ENCODE measurements at places on chromosomes 13 and 19. TPM values are rescaled to one million over a fixed set of nuclear protein-coding genes. Genes with fewer than 3 reads are reported as not detected.

DNA sequence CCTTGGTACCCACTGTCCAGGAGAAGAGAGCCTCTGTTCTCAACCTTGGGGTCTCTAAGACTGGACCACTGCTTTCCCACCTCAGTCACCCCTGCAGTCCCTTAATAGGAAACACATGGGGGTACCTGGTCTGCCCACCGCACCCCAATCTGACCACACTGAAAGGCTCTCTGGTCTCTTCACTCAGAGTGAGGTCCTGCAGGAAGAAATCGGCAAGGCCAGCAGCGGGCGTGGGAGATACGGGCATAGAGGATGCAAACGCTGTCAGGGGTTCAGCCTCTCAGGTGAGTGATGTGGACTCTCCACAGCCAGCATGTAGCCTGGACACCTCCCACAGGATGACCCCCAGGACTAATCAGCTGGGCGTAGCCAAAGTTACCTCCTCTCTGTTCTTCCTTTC is 3.5 kb downstream of the SIGLEC9 start:
- H3K27me3 ChIP-seq: no peaks in the 10 kb centered on the region
- no peak overlapping the region for H3K27ac ChIP-seq
- no peak overlapping the region for H3K4me3 ChIP-seq
- DNase-seq: peak; percentile 46
- H3K36me3 ChIP-seq: no peaks in the 10 kb centered on the region

The IRGC gene
- total RNA-seq: not detected

DNA sequence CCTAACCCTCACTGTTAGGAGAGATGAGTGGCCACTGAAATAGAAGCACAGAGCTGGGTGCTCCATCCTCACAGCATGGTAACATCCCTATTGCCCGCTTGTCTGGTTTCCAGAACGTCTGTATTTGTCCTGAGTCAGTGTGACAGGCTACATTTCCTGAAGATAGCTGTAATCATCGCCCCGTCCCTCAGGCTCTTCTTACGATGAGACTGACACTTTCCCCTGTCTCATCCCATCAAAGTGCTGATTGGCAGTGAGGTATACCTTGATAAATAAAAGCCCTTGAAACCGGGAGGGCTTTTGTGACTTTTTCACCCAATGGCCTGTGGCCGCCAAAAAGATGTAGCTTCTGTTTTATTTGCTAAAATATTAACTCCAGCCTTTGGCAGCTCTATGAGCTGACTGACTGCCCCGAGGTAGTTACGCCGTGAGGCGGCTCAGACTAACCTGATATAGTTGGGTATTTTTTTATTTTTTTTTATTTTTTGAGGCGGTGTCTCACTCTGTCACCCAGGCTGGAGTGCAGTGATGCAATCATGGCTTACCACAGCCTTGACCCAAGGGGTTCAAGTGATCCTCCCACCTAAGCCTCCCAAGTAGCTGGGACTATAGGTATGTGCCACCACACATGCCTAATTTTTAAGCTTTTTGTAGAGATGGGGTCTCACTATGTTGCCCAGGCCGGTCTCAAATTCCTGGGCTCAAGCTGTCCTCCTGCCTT is 5.7 kb upstream of the LRRC4B start:
- no peaks in the 10 kb centered on the region for H3K4me1 ChIP-seq
- H3K4me3 ChIP-seq: no peak overlapping the region
- H3K36me3 ChIP-seq: no peaks in the 10 kb centered on the region
- no peak overlapping the region for H3K27ac ChIP-seq
- peaks cover 8% of the 10 kb centered on the region for H3K27me3 ChIP-seq

The CAMSAP3 gene
- under 0.01 TPM for total RNA-seq

The BLOC1S3 gene
- total RNA-seq: 10.9 TPM

GRCh38 chr19:48720251-48720612 is 707 bp upstream of the MAMSTR start:
- peak overlapping the region; percentile 64 for H3K4me3 ChIP-seq
- no peak for DNase-seq
- no peaks in the 10 kb centered on the region for H3K36me3 ChIP-seq
- peak overlapping the region; percentile 88 for H3K27ac ChIP-seq
- peaks cover 28% of the 10 kb centered on the region for H3K4me1 ChIP-seq

- DNase-seq: peak; percentile 19
- no peak overlapping the region for H3K27ac ChIP-seq
- no peaks in the 10 kb centered on the region for H3K4me1 ChIP-seq
- no peaks in the 10 kb centered on the region for H3K36me3 ChIP-seq
- peaks cover 9% of the 10 kb centered on the region for H3K27me3 ChIP-seq
Measured at GRCh38 chr19:33673996-33674625, 52.4 kb downstream of the CHST8 start.

GRCh38 chr13:71610876-71611275 is 256.1 kb downstream of the DACH1 start:
- H3K36me3 ChIP-seq: no peaks in the 10 kb centered on the region
- no peaks in the 10 kb centered on the region for H3K27me3 ChIP-seq
- DNase-seq: no peak
- H3K27ac ChIP-seq: no peak overlapping the region
- no peak overlapping the region for H3K4me3 ChIP-seq
- no peaks in the 10 kb centered on the region for H3K4me1 ChIP-seq

The CGB5 gene
- total RNA-seq: not detected

DNA sequence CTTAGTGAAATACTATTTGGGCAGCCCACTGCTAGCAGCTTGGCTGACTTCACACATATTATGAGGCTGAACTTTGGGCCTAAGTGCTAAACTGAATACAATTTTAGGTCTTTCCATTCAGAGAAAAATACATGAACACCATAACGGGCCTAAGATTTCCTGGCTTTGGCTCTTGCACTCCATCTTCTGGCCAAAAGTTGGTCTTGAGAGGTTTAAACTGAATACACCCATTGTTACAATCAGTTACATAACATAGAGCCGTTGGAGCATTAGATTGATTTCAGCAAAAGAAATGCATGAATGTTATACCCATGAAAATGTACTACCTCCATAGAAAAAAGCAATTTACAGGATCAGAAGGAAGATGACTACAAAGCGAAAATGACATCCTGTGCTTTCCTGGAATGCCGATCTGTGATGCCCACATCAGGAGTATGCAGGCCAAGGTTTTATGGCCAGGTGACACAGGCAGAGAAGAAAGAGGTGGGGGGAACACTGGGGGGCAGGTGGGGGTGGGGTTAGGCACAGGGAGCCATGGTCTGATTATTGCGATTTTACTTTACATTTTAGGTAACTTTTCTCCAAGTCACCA is 11.1 kb upstream of the SHISA2 start:
- no peaks in the 10 kb centered on the region for H3K36me3 ChIP-seq
- H3K27ac ChIP-seq: no peak overlapping the region
- H3K4me1 ChIP-seq: no peaks in the 10 kb centered on the region

The IZUMO2 gene
- not detected for total RNA-seq

GRCh38 chr13:86051134-86052103 is 252.2 kb upstream of the SLITRK6 start:
- no peak for DNase-seq
- no peaks in the 10 kb centered on the region for H3K36me3 ChIP-seq
- no peaks in the 10 kb centered on the region for H3K27me3 ChIP-seq
- H3K27ac ChIP-seq: no peak overlapping the region
- no peak overlapping the region for H3K4me3 ChIP-seq

The ZFR2 gene
- 0.71 TPM for total RNA-seq

- H3K4me1 ChIP-seq: peaks cover 29% of the 10 kb centered on the region
- no peaks in the 10 kb centered on the region for H3K27me3 ChIP-seq
- DNase-seq: no peak
- peaks cover 4% of the 10 kb centered on the region for H3K36me3 ChIP-seq
- H3K4me3 ChIP-seq: no peak overlapping the region
- peak overlapping the region; percentile 6 for H3K27ac ChIP-seq
Measured at GRCh38 chr19:3508771-3509535, 2.8 kb downstream of the FZR1 start.

The CLDN10 gene
- total RNA-seq: not detected

The GRK1 gene
- total RNA-seq: 0.28 TPM

DNA sequence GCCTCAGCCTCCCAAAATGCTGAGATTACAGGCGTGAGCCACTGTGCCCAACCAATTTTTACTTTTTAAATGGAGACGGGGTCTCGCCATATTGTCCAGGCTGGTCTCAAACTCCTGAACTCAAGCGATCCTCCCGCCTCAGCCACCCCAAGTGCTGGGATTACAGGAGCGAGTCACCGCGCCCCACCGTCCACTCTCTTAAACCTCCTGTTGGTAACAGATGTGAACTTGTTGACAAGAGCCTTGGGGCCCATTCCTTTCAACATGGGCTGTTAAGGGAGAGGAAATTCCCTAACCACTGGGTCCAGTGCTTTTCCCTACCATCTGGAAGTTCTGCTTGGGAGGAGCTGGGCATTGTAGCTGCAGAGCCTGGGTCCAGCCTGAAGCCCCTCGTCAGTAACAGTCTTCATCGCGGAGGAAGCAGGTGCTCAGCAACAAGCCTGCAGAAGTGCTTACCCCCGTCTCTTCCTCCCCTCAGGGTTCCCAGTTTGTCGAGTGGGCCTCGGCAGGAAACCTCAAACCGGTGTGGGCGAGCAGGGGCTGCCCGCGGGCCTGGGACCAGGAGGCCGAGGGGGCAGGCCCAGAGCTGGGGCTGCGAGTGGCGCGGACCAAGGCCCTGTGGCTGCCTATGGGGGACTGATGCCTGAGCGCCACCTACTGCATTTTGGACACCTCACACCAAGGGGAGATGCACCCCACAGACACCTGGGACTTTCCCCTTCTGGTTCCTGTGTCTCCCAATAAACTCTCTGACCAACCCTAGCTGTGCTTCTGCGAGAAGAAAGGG is 4.0 kb upstream of the FLT3LG start:
- H3K4me1 ChIP-seq: peaks cover 12% of the 10 kb centered on the region
- no peak overlapping the region for H3K4me3 ChIP-seq
- H3K36me3 ChIP-seq: no peaks in the 10 kb centered on the region
- no peaks in the 10 kb centered on the region for H3K27me3 ChIP-seq
- no peak overlapping the region for H3K27ac ChIP-seq

The ZNF223 gene
- total RNA-seq: 4.7 TPM

DNA sequence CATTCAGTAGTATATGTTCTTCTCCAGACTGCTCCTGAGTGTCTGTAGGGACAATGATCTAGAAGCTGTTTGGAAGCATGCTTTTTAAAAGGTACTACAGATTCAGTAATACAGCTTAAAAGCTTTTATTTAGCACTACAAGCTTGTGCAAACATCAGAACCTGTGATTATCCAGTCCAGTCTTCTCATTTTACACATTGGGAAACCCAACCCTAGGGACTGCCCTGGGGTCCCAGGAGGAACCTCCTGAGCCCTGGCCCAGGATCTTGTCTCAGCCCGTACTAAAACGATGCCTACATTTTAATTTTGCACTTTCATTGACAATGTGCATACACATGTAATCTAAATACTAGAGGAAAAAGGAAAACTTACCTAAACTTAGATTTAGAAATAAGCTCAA is 12.5 kb downstream of the DOCK9 start:
- H3K4me3 ChIP-seq: no peak overlapping the region
- no peak for DNase-seq
- no peaks in the 10 kb centered on the region for H3K36me3 ChIP-seq
- no peak overlapping the region for H3K27ac ChIP-seq

DNA sequence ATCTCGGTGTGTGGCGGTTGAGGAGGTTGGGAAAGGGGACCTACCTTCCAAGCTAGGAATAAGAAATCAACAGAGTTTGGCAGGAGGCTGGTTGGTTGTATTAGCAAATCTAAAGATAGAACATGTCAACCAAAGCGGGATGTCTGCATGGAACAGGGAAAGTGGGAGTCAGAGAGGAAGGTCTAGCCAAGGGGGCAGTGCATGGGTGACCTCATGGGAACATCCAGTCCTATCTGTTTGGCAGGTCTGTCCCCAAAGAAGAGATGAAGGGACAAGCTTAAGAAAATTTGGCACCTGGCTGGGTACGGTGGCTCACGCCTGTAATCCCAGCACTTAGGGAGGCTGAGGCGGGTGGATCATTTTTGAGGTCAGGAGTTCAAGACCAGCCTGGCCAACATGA is 118.7 kb upstream of the TSC22D1 start:
- H3K36me3 ChIP-seq: no peaks in the 10 kb centered on the region
- no peaks in the 10 kb centered on the region for H3K27me3 ChIP-seq
- no peaks in the 10 kb centered on the region for H3K4me1 ChIP-seq
- no peak overlapping the region for H3K27ac ChIP-seq

The ZNF419 gene
- total RNA-seq: 13.0 TPM

- no peaks in the 10 kb centered on the region for H3K27me3 ChIP-seq
- H3K4me1 ChIP-seq: peaks cover 19% of the 10 kb centered on the region
- DNase-seq: no peak
- peak overlapping the region; percentile 15 for H3K4me3 ChIP-seq
- H3K36me3 ChIP-seq: no peaks in the 10 kb centered on the region
- peak overlapping the region; percentile 27 for H3K27ac ChIP-seq
Measured at GRCh38 chr13:43088093-43088511, 64.7 kb downstream of the DNAJC15 start.

DNA sequence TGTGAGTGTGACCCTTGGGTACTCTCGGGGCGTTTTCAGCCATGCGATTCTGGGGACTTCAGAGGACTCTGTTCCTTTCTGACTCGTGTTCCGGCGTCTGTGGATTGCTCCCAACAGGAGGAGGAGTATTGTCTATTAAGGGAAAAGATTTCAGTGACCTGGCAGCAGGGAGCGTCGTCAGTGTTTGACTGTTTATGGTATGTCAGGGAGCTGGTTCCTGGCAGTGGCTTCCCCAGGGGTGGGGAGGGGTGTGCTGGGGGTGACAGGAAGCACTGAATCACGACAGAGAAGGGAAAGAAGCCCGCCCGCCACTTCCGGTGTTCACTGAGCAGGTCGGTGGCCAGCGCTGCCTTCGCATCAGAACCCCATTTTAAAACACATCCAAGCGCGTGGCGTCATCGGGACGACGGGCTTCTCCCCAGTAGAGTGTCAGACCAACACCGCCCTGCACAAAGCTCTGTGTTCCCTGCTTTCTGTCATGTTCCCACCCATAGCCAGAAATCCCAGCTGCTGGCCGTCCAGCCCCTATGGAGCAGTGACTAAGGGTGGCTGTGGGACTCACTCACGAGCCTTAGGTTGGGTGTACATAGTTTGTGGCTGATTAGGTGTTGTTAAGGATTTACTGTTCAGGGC is 33.8 kb downstream of the COL4A2 start:
- no peaks in the 10 kb centered on the region for H3K4me1 ChIP-seq
- no peaks in the 10 kb centered on the region for H3K36me3 ChIP-seq
- H3K27ac ChIP-seq: peak overlapping the region; percentile 88
- H3K27me3 ChIP-seq: no peaks in the 10 kb centered on the region

The CPT1C gene
- 3.6 TPM for total RNA-seq

The FKBP8 gene
- 411 TPM for total RNA-seq

- H3K4me3 ChIP-seq: no peak overlapping the region
- DNase-seq: no peak
- no peaks in the 10 kb centered on the region for H3K4me1 ChIP-seq
- no peaks in the 10 kb centered on the region for H3K27me3 ChIP-seq
- H3K36me3 ChIP-seq: no peaks in the 10 kb centered on the region
Measured at GRCh38 chr19:17049711-17050280, 23.2 kb upstream of the CPAMD8 start.

The SIGLEC5 gene
- total RNA-seq: 0.49 TPM

DNA sequence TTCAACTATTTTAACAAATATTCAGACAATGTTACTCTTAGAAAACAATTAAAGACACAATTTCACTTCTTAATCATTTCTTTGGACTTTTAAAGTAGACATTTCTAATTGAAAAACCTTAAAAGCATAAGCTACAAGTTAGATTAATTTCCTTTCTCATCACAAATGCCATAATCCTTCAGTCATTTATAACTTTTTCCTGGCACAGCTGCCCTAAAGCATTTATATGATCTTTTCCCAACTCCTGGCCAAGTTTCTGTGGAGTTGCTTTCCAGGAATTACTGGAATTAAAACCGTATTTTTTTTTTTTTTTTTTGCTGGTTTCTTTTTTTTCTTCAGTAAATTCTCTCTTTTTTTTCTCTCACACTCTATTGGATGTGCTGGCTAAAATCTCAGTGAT is 615.9 kb downstream of the TBC1D4 start:
- H3K27ac ChIP-seq: no peak overlapping the region
- H3K4me3 ChIP-seq: no peak overlapping the region
- no peaks in the 10 kb centered on the region for H3K36me3 ChIP-seq
- H3K27me3 ChIP-seq: no peaks in the 10 kb centered on the region

Measured in sigmoid colon (tissue), 7 donors.